ENCODE measurements at places on chromosomes 1 and 21. TPM values are rescaled to one million over a fixed set of nuclear protein-coding genes. Genes with fewer than 3 reads are reported as not detected.

The UCK2 gene
- total RNA-seq: 50.7 TPM

The MXRA8 gene
- total RNA-seq: 384 TPM

The STPG1 gene
- total RNA-seq: 13.3 TPM

The SERPINC1 gene
- not detected for total RNA-seq

The LAX1 gene
- total RNA-seq: not detected

The NR5A2 gene
- total RNA-seq: not detected

The OR10T2 gene
- total RNA-seq: not detected

The THEM5 gene
- total RNA-seq: not detected

The AGMAT gene
- 4.3 TPM for total RNA-seq

The SPRR2G gene
- total RNA-seq: not detected

The DDR2 gene
- total RNA-seq: 109 TPM

The C1orf94 gene
- total RNA-seq: not detected

The ATP1A4 gene
- total RNA-seq: not detected

The MYBPH gene
- total RNA-seq: 0.18 TPM

The CLCA1 gene
- not detected for total RNA-seq

The LCE2B gene
- not detected for total RNA-seq

The COL11A1 gene
- total RNA-seq: 3.2 TPM

The SASS6 gene
- 1.4 TPM for total RNA-seq

The CCDC24 gene
- total RNA-seq: 3.7 TPM

The OVAAL gene
- not detected for total RNA-seq

The OR2L2 gene
- not detected for total RNA-seq

The ARMH1 gene
- not detected for total RNA-seq

The ZMYM4 gene
- total RNA-seq: 33.2 TPM

The C1orf50 gene
- total RNA-seq: 3.0 TPM

Data from myometrial cell (primary cell).